ENCODE measurements at places on chromosomes 2 and 18.

GRCh38 chr18:48693625-48694262, 154.9 kb downstream of the CTIF start:
- no peak for DNase-seq

DNA sequence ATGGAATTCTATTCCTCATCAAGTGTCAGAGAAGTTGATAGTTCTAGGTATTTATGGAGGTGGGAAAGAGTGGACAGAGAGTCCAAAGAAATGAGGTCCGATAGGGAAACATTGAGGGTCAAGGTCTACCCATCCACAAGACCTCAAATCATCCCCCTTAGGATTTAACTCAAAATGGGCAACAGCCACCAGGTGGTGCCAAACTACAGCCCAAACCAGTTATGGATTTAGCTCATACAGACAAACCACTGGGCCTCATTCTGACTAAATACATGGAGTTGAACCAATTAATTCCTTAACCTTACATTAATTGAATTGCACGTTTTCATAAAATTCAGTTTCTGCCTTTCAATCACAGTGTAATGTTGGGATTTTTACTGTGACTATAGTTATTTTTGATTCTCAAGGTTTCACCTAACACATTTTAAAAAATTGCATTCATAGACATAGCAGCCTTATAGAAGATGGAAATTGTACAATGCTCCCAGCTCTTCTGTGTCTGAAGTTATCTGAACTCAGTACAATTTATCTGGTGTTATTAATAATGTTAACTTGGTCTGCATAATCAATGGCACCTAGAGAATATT, 98.2 kb upstream of the HNMT start:
- peak; percentile 54 for DNase-seq

DNA sequence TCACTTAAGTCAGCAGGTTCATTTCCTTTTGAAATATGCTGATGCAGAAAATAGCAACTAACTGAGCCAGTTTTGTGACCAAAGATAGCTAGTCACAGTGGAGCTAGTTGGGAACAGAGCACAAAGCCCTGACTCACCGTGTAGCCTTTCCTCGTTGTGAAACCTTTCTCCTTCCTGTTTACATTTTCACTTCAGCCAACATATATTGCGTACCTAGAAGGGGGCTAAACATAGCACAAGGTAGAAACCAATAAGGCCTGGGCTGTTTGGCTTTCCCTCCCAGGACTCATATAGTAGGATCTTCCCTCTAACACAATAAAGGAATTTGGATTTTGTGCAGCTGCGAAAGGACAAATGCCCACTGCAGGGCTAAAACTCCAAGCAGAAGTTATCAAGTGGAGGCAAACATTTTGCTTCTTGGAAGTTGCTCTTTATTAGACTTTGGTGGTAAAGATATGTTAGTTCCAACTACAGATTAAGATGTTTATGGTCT, 24.5 kb upstream of the LPIN2 start:
- peak; percentile 50 for DNase-seq

GRCh38 chr2:96866986-96867755, 2.7 kb downstream of the SEMA4C start:
- no peak for DNase-seq

- DNase-seq: no peak
Observed at GRCh38 chr18:55400590-55401541, 187.1 kb downstream of the TCF4 start.

DNA sequence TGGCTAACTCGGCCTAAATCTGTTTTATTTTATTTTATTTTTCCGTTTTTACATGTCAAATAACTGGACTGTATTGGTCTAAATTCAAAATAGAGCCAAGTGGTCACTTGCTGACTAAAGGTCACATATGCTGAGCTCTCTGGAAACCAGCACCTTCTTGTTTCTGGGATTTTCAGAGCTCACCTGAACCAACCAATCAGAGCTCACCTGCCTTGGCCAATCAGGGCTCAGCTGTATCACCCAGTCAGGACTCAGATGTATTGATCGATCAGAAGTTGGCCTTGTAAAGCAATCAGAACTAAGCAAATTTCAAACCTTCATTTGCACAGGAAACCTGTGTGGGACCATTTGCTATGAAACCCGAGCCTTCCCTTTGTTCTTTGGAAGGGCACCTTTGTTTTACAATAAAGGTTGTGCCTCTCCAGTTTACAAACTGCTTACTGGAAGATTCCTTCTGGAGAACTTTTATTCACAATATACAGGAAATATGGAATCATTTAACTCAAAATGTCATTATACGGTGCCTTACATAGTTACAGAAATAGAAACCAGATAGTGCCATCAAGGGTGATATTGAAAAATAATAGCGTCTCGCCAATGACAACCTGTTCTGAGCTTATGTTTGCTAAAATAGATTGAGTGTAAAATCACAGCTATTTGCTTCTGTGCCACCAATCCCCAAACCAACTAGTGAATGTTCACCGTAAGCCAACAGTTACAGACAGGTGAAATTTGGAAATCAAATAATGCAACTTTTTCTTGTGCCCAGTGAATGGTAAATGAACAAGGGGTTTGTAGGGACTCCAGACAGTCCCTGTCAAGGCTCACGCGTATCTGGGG, 17.3 kb upstream of the PSD4 start:
- no peak for DNase-seq

DNA sequence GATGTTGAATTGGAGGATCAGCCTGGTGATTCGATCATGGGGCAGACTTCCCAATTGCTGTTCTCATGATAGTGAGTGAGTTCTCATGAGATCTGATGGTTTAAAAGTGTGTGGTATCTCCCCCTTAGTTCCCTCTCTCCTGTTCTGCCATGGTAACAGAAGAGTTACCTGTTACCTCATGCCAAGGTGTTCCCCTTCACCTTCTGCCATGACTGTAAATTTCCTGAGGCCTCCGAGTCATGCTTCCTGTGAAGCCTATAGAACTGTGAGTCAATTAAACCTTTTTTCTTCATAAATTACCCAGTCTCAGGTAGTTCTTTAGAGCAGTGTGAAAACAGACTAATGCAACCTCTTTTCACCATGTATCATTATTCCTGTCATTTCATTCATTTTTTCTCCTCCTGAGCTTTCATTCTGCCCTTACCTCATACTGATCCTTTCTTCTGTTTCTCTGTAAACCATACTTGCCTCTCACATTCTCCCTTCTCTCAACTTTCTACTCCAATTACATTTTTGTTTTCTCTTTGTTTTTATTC, 22.0 kb downstream of the STARD6 start:
- no peak for DNase-seq

- no peak for DNase-seq
Observed at GRCh38 chr2:172420216-172420615, 7.2 kb upstream of the ITGA6 start.

DNA sequence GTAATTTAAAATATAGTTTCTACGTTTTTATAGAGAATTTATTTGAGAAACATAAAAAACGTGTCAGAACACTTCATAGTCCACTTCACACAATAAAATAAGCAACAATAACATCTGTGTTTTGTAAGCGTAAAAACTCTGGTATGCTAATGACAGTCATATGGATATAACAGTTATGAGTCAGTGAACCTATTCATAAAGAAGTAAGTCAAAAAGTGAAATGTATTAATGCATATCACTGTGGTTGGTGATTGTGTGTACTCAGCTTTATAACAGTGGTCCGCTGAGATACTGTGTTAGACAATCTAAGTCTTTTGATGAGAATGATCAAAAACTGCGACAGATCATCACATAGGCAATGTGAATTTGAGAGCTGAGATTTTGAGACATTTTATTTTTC, 153.2 kb downstream of the WDR7 start:
- DNase-seq: no peak

DNA sequence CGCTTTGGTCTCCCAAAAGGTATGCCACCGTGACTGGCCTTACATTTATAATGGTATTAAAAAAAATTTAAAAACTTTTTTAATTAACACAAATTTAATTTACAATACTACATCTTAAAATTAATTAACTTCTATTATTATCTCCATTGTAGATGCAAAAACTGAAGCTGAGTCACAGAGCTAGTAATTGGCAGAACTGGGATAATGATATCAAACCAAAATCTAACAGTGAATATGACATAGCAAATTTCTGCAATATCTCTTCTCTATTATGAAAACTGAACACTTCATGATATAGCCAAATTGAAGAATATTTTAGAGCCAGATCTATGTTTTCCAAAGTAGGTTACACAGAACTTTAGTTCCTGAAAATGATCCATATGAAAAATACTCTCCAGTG, 66.4 kb upstream of the CHAC2 start:
- no peak for DNase-seq

DNA sequence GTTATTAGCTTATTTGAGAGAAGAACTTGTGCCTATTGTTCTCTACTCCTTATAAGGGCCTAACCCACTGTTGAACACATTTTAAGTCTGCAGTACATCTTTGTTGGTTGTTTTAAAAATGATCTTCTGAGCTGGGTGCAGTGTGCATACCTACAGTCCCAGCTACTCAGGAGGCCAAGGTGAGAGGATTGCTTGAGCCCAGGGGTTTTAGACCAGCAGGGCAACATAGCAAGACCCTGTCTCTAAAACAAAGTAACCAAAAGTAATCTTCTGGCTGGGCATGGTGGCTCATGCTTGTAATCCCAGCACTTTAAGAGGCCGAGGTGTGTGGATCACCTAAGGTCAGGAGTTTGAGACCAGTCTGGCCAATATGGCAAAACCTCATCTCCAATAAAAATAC, 25.8 kb upstream of the RAB10 start:
- DNase-seq: no peak

DNA sequence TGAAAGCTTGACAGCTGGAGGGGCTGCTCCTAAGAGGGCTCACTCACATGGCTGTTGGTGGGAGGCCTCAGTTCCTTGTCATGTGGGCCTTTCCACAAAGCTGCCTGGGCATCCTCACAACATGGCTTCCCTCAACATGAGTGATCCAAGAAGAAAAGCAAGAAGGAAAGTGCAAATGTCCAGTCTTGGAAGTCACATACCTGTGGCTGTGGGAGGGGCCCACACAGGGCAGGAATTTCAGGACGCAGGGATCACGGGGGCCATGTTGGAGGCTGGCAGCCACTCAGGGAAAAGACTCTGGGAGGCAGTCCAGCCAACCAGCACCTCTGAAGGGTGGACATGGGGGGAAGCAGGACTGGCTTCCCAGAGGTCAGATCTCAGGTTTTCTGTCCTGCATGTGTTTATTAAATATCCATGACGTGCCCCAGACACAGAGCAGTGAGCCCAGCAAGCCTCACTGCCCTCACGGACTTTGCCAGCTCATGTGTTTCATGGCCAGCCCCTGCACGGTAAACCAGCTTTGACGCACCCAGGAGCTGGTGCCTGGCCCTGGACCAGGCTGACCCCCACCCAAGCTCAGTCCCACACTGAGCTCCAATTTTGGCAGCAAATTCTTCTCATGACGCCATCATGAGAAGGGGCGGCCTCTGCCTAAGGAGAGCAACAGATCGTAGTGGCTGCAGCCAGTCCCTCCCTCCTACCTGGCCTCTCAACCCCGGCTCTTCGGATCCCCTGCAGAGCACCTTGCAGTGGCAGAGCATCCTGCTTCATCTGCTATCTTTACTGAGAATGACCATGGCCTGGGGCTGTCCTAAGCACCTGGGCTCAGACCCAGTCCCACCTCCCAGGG, 34.7 kb upstream of the GPR17 start:
- DNase-seq: peak; percentile 9

- peak; percentile 52 for DNase-seq
Observed at GRCh38 chr18:48996901-48997463, 46.2 kb upstream of the SMAD7 start.

DNA sequence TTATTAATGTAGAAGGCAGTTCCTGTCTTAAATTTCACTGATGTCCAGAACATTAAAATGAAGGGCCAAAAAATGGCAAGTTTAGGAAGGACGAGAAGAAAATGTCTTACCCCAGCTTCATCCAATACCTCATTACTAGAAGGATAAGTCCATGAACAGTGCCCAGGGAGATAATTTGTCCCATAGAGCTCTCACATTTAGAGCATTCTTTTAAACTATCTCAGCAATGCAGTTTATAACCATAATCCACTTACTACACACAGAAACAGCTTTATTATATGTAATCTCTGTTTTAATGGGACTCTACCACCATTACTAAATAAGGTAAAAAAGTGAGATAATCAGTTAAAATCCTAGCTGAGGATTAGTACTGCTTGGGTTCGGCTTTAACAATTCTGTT, 142.5 kb downstream of the PARD3B start:
- DNase-seq: no peak

- DNase-seq: no peak
Observed at GRCh38 chr2:12402440-12403139, 314.1 kb upstream of the TRIB2 start.

DNA sequence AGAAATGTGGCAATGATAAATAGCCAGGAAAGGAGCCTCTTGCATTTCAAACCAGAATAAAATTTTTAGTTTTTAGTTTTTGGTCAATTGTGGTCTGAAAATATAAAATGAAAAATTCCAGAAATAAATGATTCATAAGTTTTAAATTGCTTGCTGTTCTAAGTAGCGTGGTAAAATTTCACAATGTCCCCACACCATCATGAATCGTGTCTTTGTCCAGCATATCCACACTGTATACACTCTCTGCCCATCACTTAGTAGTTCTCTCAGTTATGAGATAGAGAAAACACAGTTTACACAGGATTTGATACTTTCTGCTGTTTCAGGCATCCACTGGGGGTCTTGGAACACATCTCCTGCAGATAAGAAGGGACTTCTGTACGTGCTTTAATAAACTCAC, 783.9 kb downstream of the TSN start:
- DNase-seq: no peak

DNA sequence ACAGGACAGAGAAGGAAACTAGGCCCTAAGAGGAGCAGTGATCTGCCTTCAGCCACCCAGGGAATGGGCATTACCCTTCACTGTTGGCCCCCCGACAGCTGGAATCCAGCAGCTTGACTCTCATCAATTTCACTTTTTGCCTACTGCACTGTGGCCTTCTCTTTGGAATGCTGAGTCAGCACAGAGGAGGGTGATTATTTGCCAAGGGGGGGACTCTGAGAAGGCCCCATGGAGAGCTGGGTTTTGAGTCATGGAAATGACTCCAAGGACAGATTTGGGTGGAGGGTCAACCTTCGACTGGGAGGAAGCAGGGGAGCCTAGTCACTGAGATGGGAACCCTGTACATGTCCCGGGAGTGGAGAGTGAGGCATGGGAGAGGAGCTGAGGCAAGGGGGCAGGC, 38.1 kb upstream of the NTSR2 start:
- DNase-seq: no peak

DNA sequence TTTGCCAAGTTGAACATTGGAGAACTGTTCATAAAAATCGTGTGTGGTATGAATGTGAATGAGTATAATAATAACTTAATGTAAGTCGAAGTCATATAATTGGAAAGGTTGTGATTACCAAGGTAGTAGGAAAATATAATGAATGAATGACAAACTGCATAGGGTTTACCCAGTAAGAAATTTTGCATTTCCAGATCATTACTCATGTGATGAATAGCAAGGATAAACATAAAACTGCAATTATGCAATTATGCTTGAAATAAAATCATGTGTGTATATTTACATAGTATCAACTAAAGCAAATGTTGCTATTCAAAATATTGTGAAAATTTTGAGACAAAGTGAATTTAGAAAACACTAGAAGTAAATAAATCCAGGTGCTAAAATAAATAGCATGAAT, 1108.7 kb upstream of the TMEFF2 start:
- no peak for DNase-seq
